ENCODE measurements at places on chromosomes 5 and 9. TPM values are rescaled to one million over a fixed set of nuclear protein-coding genes. Genes with fewer than 3 reads are reported as not detected.
A peak's percentile ranks its signal among the peaks of the same experiment; 100 is the strongest.

DNA sequence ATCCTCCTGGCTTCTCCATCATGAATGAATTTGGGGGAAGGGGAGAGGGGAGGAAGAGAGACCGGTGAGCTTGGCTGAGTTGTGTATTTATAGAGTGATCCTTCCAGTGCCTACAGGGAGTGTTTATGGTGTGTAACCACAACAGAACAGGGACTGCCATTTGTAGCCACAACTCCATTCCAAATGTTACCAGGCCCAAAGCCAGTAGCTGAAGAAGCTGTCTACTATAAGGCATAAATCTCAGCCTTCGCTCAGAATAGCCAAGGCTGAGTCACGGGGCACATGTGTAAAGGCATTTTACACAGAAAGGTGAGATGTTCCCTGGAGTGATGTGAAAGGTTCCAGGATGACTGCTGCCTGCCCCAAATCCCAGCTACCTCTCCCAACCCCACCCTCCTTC lies 2.5 kb downstream of the TMEM252 start:
- DNase-seq: no peak
- H3K27ac ChIP-seq: no peak overlapping the region
- H3K4me3 ChIP-seq: no peak overlapping the region
- H3K27me3 ChIP-seq: peaks cover 11% of the 10 kb centered on the region

GRCh38 chr9:29044959-29045358 lies 1471.7 kb upstream of the C9orf72 start:
- no peak overlapping the region for H3K4me3 ChIP-seq
- no peaks in the 10 kb centered on the region for H3K27me3 ChIP-seq
- no peaks in the 10 kb centered on the region for H3K4me1 ChIP-seq
- no peaks in the 10 kb centered on the region for H3K36me3 ChIP-seq
- H3K27ac ChIP-seq: no peak overlapping the region

GRCh38 chr9:137391411-137391754 lies 31.6 kb downstream of the EXD3 start:
- no peak overlapping the region for H3K27ac ChIP-seq
- no peak for DNase-seq
- H3K27me3 ChIP-seq: no peaks in the 10 kb centered on the region
- no peaks in the 10 kb centered on the region for H3K36me3 ChIP-seq
- H3K4me1 ChIP-seq: no peaks in the 10 kb centered on the region

DNA sequence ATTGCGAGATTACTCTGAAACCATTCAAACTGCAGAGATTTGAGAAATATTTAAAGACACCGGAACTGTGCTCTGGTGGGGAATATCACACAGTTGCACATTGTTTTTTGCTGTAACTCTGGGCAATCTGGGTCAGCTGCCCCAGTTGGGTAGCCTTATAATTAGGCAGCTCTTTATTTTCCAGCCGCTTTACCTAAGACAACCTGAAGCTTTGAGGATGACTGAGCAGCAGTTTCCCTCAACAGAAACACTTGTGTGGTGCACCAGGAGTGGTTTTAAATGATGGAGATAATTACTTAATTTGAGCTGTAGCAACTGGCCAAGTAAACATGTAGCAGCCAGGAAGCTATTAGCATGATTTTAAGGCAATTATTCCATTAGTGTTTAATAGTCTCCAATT lies 2.9 kb downstream of the PLCXD3 start:
- no peaks in the 10 kb centered on the region for H3K36me3 ChIP-seq
- H3K27ac ChIP-seq: no peak overlapping the region
- no peak for DNase-seq
- H3K4me1 ChIP-seq: no peaks in the 10 kb centered on the region
- H3K4me3 ChIP-seq: no peak overlapping the region

GRCh38 chr9:86413971-86414880 lies 60.0 kb upstream of the TUT7 start:
- H3K36me3 ChIP-seq: no peaks in the 10 kb centered on the region
- no peaks in the 10 kb centered on the region for H3K4me1 ChIP-seq
- H3K27me3 ChIP-seq: peaks cover 13% of the 10 kb centered on the region

- no peak overlapping the region for H3K4me3 ChIP-seq
- H3K27me3 ChIP-seq: peaks cover 17% of the 10 kb centered on the region
- H3K36me3 ChIP-seq: no peaks in the 10 kb centered on the region
- DNase-seq: no peak
These were observed 231.3 kb downstream of the FSTL4 start for GRCh38 chr5:133381041-133381440.

DNA sequence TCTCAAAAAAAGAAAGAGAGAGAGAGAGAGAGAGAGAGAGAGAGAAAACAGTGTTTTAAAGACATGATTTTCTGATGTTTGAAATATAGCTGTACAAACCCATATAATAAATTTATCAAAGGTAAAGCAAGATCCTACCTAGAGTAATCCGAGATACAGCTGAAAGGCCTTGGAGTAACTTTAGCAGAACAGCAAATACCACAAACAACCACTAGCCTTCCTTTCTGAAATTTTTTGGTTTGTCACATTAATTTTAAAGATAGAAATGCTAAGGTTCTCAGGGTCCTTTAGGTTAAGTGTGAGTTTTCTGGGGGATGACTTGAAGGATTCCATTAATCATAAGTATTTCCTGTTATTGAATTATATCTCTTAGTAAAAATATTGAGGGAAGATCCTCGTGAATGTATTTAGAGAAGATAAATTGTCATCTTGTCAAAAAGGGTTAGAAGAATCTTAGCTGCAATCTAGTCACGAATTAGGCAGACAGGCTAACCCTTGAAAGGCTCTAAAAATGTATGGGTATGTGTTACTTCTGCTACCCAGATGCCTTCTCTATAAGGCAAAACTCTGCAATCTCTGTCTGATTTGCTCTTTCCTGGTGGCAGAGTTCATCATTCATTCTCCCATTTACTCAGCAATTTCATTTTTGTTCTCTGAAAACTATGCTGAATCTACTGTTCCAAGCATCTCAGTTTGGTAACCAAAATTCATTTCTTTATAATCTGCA lies 27.3 kb downstream of the F2RL2 start:
- peaks cover 2% of the 10 kb centered on the region for H3K4me1 ChIP-seq
- H3K27ac ChIP-seq: no peak overlapping the region
- no peak for DNase-seq

DNA sequence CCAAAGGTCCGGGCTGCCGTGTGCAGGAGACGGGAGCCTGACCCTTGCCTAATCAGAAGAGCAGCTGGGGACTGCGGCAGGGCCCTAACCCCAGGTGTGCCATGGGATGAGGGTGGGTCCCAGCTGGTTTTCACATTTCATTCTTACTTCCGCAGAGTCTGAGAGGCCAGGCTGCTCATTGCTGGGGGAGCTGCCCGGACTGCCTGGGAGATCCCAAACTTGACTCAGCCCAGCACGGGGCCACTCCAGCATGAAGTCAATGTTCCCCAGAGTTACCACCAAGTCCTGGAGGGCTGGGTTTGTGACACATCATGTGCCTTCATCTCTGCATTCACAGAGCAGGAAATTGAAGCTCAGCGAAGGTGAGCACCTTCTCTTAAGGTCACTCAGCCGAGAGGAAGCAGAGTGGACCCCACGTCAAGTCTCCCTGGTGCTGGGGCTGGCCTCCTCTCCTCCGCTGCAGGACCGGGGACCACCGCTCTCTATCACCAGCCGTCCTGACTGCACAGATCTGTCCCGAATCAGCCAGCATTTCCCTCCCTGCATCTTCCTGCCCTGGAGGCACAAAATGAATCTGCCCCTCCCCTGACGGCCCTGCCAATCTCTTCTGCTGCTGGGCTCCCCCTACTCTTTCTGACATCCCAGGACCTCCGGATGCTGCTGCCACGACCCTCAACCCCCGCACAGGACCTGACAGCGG lies 54.6 kb upstream of the PHYKPL start:
- H3K27me3 ChIP-seq: no peaks in the 10 kb centered on the region
- no peak overlapping the region for H3K27ac ChIP-seq
- H3K4me1 ChIP-seq: no peaks in the 10 kb centered on the region
- H3K4me3 ChIP-seq: no peak overlapping the region

GRCh38 chr5:14415024-14415697 lies 166.4 kb upstream of the OTULINL start:
- H3K27ac ChIP-seq: peak overlapping the region; percentile 93
- peak overlapping the region; percentile 64 for H3K4me3 ChIP-seq
- peak; percentile 66 for DNase-seq
- H3K36me3 ChIP-seq: no peaks in the 10 kb centered on the region

- no peaks in the 10 kb centered on the region for H3K36me3 ChIP-seq
- H3K4me3 ChIP-seq: no peak overlapping the region
- DNase-seq: no peak
- H3K27me3 ChIP-seq: no peaks in the 10 kb centered on the region
- H3K4me1 ChIP-seq: no peaks in the 10 kb centered on the region
These were observed 27.6 kb downstream of the TRPC7 start for GRCh38 chr5:136337788-136338187.

DNA sequence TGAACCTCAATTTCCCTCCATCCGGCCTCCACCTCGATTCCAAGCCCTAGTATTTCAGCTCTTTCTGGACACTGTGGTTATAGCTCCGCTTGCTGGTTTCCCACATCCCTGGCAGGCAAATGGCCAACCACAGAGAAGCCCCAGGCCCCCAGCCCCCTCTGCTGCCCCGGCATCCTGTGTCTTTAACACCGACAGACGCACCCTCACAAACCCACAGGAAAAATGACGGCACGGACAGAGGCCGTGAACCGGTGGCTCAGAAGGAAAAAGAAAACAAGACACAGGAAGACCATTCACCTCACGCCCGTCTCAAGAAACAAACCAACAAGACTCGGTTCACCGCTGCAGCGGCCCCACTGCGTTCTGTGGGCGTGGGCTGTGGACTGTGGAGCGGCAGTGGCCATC lies 1.5 kb upstream of the CLIC3 start:
- peak; percentile 80 for DNase-seq
- peaks cover 35% of the 10 kb centered on the region for H3K4me1 ChIP-seq
- no peaks in the 10 kb centered on the region for H3K27me3 ChIP-seq
- H3K4me3 ChIP-seq: peak overlapping the region; percentile 47

GRCh38 chr5:51039424-51040329 lies 343.6 kb upstream of the ISL1 start:
- no peak overlapping the region for H3K4me3 ChIP-seq
- no peak for DNase-seq
- H3K36me3 ChIP-seq: no peaks in the 10 kb centered on the region
- H3K27me3 ChIP-seq: no peaks in the 10 kb centered on the region

- no peaks in the 10 kb centered on the region for H3K36me3 ChIP-seq
- H3K4me3 ChIP-seq: no peak overlapping the region
- H3K27ac ChIP-seq: no peak overlapping the region
These were observed 126.4 kb upstream of the ZNF366 start for GRCh38 chr5:72633649-72634048.

GRCh38 chr9:76608575-76609273 lies 149.7 kb downstream of the GCNT1 start:
- H3K4me3 ChIP-seq: no peak overlapping the region
- peaks cover 3% of the 10 kb centered on the region for H3K4me1 ChIP-seq
- peaks cover 18% of the 10 kb centered on the region for H3K27me3 ChIP-seq
- no peak overlapping the region for H3K27ac ChIP-seq
- DNase-seq: no peak

GRCh38 chr9:23933348-23933747 lies 107.3 kb upstream of the ELAVL2 start:
- no peak overlapping the region for H3K4me3 ChIP-seq
- no peak overlapping the region for H3K27ac ChIP-seq
- H3K36me3 ChIP-seq: no peaks in the 10 kb centered on the region
- H3K4me1 ChIP-seq: no peaks in the 10 kb centered on the region
- no peak for DNase-seq
- no peaks in the 10 kb centered on the region for H3K27me3 ChIP-seq

DNA sequence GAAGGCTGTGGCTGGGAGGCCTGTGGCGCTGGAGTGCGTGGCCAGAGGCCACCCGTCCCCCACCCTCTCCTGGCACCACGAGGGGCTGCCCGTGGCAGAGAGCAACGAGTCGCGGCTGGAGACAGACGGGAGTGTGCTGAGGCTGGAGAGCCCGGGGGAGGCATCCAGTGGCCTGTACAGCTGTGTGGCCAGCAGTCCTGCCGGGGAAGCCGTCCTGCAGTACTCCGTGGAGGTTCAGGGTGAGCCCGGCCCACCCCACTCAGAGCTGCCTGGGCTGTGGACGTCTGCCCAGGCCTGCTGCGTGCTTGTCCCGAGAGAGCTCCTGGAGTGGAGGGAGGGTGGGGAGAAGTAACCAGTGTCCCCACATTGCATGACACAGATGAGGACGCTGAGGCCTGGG lies 89.2 kb downstream of the HMCN2 start:
- H3K27me3 ChIP-seq: no peaks in the 10 kb centered on the region
- no peak overlapping the region for H3K27ac ChIP-seq
- no peak overlapping the region for H3K4me3 ChIP-seq

- H3K36me3 ChIP-seq: no peaks in the 10 kb centered on the region
- no peak overlapping the region for H3K27ac ChIP-seq
- H3K4me1 ChIP-seq: peaks cover 11% of the 10 kb centered on the region
- H3K27me3 ChIP-seq: no peaks in the 10 kb centered on the region
These were observed 63.7 kb upstream of the IFNK start for GRCh38 chr9:27460226-27461023.

- H3K27ac ChIP-seq: no peak overlapping the region
- peaks cover 2% of the 10 kb centered on the region for H3K27me3 ChIP-seq
- H3K4me1 ChIP-seq: peaks cover 60% of the 10 kb centered on the region
- H3K36me3 ChIP-seq: peaks cover 23% of the 10 kb centered on the region
- DNase-seq: peak; percentile 63
These were observed 3.9 kb downstream of the GCNT4 start for GRCh38 chr5:75048457-75048953.

GRCh38 chr5:66704790-66705425 lies 108.7 kb downstream of the MAST4 start:
- H3K27ac ChIP-seq: no peak overlapping the region
- no peaks in the 10 kb centered on the region for H3K36me3 ChIP-seq
- H3K27me3 ChIP-seq: peaks cover 4% of the 10 kb centered on the region
- no peak for DNase-seq

- no peak overlapping the region for H3K4me3 ChIP-seq
- peaks cover 7% of the 10 kb centered on the region for H3K27me3 ChIP-seq
- DNase-seq: peak; percentile 21
- no peaks in the 10 kb centered on the region for H3K36me3 ChIP-seq
- no peak overlapping the region for H3K27ac ChIP-seq
These were observed 23.3 kb downstream of the SPZ1 start for GRCh38 chr5:80343067-80343466.

Gene PDE8B
- 0.17 TPM for total RNA-seq

Gene SLC45A2
- total RNA-seq: not detected

Gene NR4A3
- 51.1 TPM for total RNA-seq

Gene ARL14EPL
- total RNA-seq: not detected

Gene GFPT2
- total RNA-seq: not detected

Gene TAF11L10
- total RNA-seq: not detected

Gene PCDHA11
- not detected for total RNA-seq

Gene IL5
- total RNA-seq: 7.0 TPM

Gene GMCL2
- total RNA-seq: 0.07 TPM

Gene ABO
- total RNA-seq: 0.36 TPM

Gene ROPN1L
- not detected for total RNA-seq

Gene NPDC1
- 58.1 TPM for total RNA-seq
